ENCODE measurements at places on chromosomes 6 and 20.

- no peak for DNase-seq
Observed at GRCh38 chr6:24072038-24072746, 53.8 kb upstream of the NRSN1 start.

GRCh38 chr6:82761674-82762345, 303.8 kb downstream of the UBE3D start:
- no peak for DNase-seq

DNA sequence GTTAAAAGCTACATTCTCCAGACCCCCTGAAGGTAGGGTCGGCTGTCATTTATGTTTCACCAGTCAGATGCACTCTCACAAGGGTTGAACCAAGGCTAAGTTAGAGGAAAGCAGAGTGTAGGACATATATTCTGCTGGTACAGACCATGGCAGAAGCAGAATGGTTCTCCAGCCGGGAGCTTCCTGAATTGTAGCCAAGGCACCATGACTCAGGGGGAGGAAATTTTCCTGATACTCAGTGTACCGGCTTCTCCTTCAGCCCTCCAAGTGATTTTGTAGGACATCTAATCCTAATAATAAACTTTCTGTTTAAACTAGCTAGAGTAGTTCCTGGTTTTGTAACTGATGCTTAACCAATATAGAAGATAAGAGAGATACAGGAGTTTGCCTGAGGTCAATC, 14.2 kb upstream of the SLPI start:
- no peak for DNase-seq

DNA sequence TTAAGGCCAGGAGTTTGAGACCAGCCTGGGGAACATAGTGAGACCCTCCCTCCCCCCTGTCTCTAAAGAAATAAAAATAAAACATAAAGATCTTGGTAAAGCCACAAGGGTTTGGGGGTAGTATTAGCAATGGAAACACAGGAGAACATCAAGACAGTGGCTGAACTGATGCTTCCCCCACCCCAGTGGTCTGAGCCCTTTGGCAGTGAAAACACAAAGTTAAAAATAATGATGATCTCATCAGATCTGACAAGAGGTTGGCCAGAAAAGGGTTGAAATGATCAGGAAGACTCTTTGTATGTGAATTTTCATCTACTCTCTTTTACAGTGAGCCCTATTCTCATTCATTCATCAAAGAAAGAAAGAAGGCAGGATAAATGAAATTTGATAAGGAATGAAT, 93.7 kb downstream of the KCNB1 start:
- no peak for DNase-seq

DNA sequence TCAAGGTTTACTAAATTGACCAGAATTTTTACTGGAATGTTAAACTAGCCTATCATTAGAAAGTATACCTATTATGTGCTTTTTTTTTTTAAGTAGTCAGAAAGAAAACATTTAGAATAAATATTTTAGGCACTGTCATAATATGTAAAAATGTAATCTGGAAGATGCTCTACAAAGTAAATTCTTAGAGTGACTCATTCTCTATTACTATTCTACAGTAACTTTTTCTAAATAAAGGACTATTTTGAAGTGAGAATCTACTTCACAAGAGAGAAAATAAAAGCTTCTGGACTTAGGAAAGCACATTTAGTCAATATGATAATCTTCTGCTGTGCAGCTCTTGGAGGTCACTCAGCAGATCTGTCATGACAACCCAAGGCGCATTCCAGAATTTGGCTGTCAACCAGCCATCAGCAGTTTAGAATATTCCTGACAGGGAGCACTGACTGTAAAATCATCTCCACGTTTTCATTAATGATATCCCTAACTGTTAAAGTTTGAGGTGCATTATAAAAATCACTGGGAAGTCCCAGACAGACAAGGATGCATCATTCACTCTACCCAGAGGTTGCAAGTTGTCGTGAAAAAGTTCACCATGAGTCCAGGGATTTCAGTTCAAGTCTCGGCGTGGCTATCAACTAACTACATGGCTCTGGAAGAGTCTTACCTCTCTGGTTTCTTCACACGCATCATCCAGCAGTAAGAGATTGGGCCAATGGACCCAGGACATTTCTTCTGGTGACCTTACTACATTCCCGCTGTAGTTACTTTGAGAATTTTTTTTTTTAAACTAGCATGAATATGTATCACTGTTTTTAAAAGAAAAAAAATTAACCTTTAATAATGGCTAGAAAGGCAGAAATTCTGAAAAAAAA, 374.9 kb downstream of the GJA1 start:
- no peak for DNase-seq

GRCh38 chr20:4607287-4607713, 114.4 kb upstream of the PRND start:
- peak; percentile 9 for DNase-seq

GRCh38 chr6:52976591-52977035, 18.5 kb downstream of the GSTA4 start:
- no peak for DNase-seq

GRCh38 chr6:152423216-152424103, 213.7 kb downstream of the SYNE1 start:
- DNase-seq: no peak

DNA sequence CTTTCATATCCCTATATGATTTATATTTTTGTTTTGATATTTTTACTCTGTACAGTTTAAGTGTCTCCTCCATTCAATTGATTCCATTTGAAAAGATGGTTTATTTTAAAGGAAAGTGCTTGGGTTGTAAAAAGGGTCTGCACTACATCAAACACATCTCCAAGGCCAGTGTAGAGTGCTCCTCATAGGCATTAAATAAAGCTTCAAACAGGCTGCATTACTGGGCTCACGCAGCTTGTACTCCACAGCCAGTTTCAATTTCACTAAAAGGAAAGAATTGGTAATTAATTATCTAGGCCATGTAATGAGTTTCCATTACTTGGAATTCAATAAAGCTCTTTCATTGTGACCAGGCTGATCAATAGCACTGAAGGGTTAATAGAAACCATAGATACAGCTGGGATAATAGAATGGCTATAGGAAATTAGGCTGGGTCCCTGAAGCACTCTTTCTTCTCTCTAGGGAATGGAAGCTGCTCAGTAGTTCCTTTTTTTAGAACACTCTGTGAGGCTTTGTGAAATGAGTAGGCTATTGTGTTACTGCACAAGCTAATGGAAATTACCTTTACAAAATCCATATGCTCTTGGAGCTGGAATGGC, 442.2 kb downstream of the RNF144B start:
- no peak for DNase-seq

GRCh38 chr6:36025260-36025931, 955 bp upstream of the SLC26A8 start:
- DNase-seq: no peak

- DNase-seq: no peak
Observed at GRCh38 chr6:89200706-89201215, 16.4 kb downstream of the GABRR1 start.

- no peak for DNase-seq
Observed at GRCh38 chr6:44253307-44254101, 3.8 kb downstream of the SLC35B2 start.

- no peak for DNase-seq
Observed at GRCh38 chr6:109362102-109362884, 20.0 kb downstream of the CD164 start.

- DNase-seq: no peak
Observed at GRCh38 chr6:12419631-12420272, 129.6 kb downstream of the EDN1 start.

Data from cerebellar nuclear complex (tissue), 1 donor.